ENCODE measurements at places on chromosomes 3 and 15.

DNA sequence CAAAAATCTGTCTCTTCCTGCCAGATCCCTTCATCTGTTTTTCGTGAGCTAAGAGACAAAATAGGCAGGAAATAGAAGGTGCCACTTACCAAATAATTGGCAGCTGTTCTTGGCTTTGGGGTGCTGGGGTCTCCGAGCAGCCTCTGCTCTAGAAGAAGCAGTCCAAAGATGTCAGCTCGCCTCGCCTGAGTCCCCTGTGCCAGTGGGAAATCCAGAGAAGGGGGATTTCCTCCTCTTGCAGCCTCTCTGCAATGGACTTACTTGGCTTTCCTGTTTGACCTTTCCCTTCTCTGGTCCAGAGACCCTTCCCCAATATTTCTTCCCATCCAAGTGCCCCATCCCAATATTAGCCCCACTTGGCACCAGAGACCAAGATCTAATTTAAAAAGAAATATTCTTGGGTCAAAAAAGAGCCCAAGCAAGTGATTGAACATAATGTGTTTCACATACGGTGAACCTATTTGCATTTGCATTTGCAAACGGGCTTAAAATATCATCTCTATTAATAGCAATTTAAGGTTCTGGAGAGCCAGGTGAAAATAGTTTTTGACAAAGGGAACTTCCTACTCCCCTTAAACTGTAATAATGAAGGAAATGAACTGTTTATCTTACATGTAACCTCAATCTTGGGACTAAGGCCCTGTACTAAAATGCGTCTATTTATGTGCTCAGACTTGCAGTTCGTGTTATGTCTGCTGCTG lies 23.2 kb downstream of the CD86 start:
- DNase-seq: no peak

- no peak for DNase-seq
These were observed 9.0 kb downstream of the DPH3 start for GRCh38 chr3:16255726-16256125.

DNA sequence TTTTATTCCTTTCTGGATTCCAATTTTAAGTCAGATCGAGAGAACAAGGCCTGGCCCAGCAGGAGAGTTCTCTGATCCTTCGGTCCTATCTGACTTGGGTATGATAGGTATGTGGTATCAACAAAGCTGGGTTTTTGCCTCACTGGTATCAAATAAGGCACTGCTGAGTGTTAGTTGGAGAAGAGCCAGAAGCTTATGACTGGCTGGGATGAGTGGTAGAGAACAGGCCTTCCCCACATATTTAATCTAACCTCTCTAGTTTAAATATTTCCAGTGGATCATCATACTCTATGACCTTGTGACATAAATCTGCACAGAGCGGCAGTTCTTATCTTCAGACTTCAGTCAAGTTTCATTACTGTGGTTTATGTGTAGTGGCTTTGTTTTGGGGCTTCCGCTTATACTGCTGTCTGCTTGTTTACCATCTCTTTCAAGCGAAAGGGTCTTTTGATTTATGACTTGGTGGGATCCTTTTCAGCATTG lies 164.5 kb downstream of the PTPRG start:
- DNase-seq: no peak

DNA sequence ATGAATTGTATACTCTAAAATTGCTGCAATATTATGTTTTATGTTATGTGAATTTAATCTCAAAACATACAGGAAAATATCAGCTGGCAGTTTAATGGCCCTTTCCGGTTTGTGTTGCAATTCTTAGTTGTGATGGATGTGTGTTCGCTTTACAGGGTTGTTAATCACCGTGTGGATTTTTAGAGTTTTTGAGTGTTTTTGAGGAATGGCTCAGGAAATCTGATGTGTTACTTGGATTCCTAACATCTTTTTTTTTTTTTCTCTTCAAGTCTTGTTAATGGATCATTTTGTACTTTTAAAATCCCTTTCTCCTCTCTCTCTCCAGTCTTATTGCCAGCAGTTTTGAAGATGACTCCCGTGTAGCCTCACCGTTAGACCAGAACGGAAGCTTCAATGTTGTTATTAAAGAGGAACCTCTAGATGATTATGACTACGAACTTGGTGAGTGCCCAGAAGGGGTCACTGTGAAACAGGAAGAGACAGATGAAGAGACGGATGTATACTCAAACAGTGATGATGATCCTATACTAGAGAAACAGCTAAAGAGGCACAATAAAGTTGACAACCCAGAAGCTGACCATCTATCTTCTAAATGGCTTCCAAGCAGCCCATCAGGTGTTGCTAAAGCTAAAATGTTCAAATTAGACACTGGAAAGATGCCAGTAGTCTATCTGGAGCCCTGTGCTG lies 35.7 kb downstream of the MGA start:
- peak; percentile 16 for DNase-seq

- DNase-seq: no peak
These were observed 268.8 kb upstream of the ARHGEF26 start for GRCh38 chr3:153852355-153852754.

- peak; percentile 14 for DNase-seq
These were observed 36.9 kb downstream of the DNASE1L3 start for GRCh38 chr3:58173669-58174398.

GRCh38 chr15:98523912-98524662 lies 124.3 kb upstream of the IGF1R start:
- DNase-seq: no peak

- DNase-seq: no peak
These were observed 140.9 kb downstream of the NECTIN3 start for GRCh38 chr3:111212511-111212910.

- DNase-seq: no peak
These were observed 43.4 kb upstream of the NLGN1 start for GRCh38 chr3:173354124-173354523.

DNA sequence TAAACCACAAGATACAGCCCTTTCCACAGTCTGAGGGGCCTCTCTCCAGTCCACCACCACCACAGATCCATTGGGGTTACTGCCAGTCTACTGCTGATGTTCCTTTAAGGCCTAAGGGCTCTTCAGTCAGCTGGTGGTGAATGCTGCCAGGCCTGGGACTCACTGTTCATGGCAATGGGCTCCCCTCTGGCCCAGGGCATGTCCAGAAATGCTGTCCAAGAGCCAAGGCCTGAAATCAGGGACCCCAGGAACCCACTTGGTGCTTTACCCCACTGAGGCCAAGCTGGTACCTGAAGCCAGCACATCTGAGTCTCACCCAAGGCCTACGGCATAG lies 128.6 kb upstream of the CBLB start:
- no peak for DNase-seq

GRCh38 chr15:69499521-69500211 lies 47.0 kb downstream of the RPLP1 start:
- DNase-seq: no peak

GRCh38 chr15:64911311-64912186 lies at the start of gene ANKDD1A:
ANKDD1A (plus strand) TSS chr15:64911902; CDS start chr15:64911931, 29 bp downstream.
- DNase-seq: peak; percentile 16

- DNase-seq: no peak
These were observed 5.9 kb downstream of the MESP2 start for GRCh38 chr15:89781891-89782618.

- DNase-seq: no peak
These were observed 160.7 kb downstream of the OR4M2 start for GRCh38 chr15:22240986-22241385.

- no peak for DNase-seq
These were observed 9.5 kb downstream of the PCSK6 start for GRCh38 chr15:101479851-101480612.

- DNase-seq: no peak
These were observed 1.9 kb downstream of the CD200 start for GRCh38 chr3:112334691-112335433.

DNA sequence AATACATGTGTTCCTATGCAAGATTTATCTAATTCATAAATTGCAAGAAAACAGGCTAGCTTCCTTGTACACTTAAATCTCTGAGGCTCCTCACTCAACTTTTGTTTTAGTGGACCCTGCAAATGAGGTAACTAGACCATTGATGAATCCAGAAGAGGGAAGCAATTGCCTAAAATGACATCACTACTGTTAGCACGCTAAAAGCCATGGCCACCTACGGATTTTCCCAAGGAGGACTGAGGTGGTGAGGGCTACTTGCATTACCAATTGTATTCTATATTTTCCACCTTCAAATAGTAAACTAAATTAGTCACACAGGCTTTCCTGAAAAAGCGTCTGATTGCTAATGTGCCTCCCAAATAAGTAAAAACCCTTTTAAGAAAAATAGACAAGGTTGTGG lies 140.7 kb downstream of the GADL1 start:
- DNase-seq: no peak

DNA sequence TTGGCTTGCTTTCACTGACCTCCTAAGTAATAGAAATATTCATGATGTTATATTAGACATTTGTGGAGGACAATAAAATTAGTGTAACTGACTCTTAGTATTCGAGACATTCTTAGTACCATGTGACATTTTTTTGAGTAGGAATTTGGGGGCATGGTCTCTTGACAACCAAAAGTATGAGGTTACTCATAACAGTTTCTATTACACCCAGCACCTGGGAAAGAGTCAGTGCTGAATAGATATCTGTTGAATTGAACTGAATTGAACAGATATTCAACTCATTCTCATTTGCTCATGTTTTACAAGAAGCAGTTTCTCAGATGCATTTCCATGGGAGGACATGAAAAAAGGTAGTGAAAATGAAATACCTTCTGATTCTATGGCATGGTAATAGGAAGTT lies 84.4 kb downstream of the CMSS1 start:
- DNase-seq: no peak

- DNase-seq: no peak
These were observed 124.0 kb upstream of the ROPN1 start for GRCh38 chr3:124115956-124116355.

GRCh38 chr3:69553888-69554287 lies 168.0 kb upstream of the FRMD4B start:
- DNase-seq: no peak

DNA sequence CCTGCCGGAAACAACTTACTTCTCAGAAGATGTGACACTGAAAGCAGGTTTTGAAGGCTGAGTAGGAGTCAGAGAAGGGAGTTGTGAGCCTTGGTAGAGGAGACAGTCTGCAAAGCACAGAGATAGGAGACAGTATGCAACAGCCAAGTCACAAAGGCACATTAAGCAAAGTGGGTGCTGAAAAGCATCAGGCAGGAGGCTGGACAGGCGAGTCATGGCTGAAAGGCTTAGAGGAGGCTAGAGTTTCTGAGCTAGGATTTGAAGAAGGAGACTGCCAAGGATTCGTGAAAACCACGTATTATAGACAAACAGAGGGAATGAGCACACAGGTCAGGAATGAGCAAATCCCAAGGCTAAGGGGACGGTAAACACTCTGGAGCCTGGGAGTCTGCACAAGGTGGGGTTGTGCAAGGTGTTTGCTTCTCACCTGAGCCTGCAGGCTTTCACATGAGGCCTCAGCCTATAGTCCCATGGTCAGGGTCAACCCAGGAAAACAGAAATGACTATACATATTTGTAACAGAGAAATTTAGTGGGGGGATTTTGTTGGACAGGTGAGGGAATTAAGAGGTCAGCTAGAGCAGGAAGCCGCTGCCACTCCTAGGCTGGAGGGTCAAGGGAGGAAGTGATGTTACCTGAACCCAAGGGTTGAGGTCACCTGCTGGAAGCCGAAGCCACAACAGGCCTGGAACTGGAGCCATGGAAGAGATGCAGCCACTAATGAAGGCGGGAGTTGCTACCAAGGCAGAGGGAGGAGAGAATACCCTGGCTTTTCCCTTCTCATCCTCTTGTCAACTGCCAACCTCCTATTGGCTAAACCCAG lies 23.1 kb upstream of the TRIM71 start:
- no peak for DNase-seq

DNA sequence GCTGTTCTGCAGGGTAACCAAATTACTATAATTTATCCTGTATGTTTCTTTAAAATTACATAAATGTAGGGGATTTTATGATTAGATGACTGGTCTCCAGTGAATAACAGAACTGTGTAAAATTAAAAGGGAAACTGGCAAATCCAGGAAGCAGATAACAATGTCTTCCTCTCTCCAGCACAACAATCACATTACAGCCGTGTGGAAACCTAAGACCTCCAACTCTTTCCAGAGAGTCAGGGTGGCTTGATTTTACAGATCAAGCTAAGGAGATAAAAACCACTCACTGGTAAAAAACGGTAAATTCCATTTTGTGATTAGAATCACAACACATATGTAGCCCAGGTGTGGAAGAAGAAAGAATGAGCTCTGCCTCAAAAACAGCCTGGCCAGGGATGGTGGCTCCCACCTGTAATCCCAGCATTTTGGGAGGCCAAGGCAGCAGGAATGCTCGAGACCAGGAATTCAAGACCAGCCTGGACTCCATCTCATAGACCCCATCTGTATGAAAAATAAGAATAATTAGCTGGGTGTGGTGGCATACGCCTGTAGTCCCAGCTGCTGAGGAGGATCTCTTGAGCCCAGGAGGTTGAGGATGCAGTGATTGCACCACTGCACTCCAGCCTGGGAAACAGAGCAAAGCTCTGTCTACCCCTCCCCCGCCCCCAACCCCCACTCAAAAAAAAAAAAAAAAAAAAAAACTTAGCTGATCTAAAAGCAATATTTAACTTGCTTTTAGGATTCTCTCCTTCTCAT lies 29.0 kb downstream of the IL17RD start:
- DNase-seq: no peak

DNA sequence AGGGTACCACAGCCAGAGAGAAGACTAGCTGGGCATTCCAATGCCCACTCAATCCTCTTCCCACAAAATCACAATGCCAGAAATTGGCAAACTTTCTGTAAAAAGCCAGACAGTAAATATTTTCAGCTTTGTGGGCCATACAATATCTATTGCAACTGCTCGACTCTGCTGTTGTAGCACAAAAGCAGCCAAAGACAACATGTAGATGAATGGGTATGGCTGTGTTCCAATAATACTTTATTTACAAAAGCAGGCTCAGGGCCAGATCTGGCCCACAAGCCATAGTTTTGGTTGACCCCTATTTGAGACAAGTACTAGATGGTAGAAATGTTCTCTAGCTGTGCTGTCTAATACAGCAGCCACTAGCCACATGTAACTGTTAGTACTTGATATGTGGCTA lies 330.9 kb downstream of the ERC2 start:
- no peak for DNase-seq

- DNase-seq: no peak
These were observed 17.7 kb downstream of the CRTAP start for GRCh38 chr3:33131331-33132018.

GRCh38 chr3:48776854-48777253 lies 59.8 kb upstream of the IP6K2 start:
- DNase-seq: no peak

DNA sequence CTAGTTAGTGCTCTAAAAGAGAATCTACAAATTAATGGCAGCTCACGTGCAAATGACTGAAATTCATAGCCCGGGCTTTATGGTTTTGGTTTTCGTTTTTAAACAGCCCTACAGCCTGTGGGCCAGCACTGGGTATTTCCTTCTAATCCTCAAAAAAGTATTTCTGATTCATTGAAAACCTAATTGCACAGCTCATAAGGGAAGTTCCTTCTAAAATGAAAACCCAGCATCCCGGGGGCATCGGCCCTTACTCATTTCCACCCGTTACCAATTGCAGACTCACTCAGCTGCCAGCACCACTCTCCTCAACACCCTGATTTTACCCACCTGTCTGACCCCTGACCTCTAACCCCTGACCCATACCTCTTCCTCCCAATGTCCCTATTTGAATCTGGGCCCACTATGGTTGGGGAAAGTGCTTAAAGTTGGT lies 59.5 kb upstream of the ZNF148 start:
- DNase-seq: no peak

GRCh38 chr3:11724615-11725339 lies 81.1 kb upstream of the VGLL4 start:
- DNase-seq: no peak

GRCh38 chr3:97872525-97873042 lies 50.8 kb downstream of the CRYBG3 start:
- DNase-seq: no peak

GRCh38 chr3:30083315-30083714 lies 523.1 kb upstream of the TGFBR2 start:
- DNase-seq: no peak

- no peak for DNase-seq
These were observed 28.5 kb downstream of the NR2F2 start for GRCh38 chr15:96358821-96359615.

All from activated T-cell treated with anti-CD3 and anti-CD28 coated beads for 1 hour (primary cell).